BE2C (cell line): ENCODE measurements at places on chromosomes 3 and 15.

DNA sequence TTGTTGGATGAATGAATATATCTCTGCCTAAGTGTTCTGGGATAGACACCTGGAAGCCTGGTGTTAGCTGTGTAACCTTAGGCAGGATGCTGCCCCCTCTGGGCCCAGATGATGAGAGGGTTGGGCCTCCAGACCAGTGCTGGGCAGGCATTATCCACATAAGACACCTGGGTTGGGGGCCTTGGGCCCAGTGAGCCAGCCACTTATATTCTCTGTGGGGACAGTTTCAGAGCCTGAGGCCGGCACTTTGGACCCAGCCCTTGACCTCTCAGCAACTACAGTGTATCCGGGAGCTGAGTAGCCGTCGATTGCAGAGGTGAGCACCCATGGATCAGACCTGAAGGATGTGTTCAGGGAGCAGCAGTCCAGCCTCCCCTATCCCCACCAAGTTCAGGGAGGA is 2.2 kb downstream of the HEMK1 start:
- no peak for DNase-seq

DNA sequence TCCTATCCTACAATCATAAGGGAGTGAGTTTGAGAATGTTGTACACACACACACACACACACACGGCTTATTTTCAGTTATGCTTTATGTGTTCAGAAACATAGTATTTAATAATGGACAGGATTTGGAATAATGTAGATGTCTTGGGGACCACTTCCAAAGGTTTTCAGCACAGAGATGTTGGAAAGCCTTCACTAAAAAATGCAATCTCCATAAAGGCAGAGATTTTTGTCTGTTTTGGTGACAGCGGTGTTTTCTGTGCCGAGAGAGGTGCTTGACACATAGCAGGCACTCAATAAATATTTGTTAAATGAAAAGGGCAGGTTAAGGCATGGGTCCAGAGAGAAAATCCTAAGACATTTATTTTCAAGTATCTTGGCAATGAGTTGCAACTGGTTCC is 428.2 kb upstream of the RGMA start:
- no peak for DNase-seq

- DNase-seq: no peak
These were observed 77.4 kb downstream of the SMAD6 start for GRCh38 chr15:66779331-66780009.

GRCh38 chr3:179108086-179108485 is 36.5 kb upstream of the ZMAT3 start:
- no peak for DNase-seq

GRCh38 chr15:33107950-33108349 is 86.6 kb downstream of the FMN1 start:
- no peak for DNase-seq

DNA sequence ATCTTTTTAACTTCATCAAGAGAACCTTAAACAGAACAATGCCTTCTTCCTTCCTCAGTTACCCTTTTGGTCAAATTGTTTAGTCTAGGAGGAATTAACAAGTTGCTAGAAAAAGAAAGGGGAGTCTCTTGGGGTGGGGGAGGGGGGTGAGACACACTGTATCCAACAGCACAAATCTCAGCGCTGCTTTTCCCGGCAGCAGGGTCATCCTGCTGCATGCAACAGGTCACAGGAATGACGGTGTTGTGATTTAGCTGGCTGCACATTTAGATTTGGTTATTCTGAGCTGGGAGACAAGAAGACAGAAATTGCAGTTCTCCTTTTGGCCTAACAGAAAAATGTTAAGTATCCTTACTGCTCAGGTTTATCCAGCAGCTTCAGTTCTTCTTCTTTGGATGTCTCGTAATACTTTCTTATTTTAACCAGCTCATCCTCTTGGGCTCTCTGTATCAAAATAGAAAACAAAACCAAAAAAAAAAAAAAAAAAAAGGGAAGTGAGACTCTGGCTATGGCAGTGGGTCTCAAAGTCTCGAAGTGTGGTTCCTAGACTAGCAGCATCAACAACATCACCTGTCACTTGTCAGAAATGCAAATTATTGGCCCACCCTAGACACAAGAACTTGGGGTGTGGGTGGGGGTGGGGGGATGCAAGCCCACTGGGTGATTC is 190.5 kb downstream of the GREM1 start:
- no peak for DNase-seq

DNA sequence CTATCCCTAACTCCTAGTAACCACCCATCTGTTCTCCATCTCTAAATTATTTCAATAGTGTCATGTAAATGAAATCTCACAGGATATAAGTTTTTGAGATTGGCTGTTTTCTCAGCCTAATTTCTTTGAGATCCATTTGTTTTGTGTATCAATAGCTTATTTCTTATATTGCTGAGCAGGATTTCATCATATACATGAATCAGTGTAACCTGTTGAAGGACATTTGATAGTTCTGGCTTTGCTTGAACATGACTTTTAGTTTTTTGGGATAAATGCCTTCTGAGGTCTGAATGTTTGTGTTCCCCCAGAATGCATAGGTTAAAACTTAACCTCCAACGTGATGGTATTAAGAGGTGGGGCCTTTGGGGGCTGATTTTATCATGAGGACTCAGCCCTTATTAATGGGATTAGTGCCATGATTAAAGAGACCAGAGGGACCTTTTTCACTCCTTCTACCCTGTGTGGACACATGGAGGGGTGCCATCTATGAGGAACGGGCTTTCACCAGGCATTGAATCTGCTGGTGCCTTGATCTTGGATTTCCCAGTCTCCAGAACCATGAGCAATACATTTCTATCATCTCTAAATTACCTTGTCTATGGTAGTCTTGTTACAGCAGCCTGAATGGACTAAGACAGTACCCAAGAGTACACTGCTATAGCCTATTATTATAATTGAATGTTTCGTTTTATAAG is 118.3 kb downstream of the FNDC3B start:
- no peak for DNase-seq

GRCh38 chr3:17442332-17443049 is 299.9 kb downstream of the TBC1D5 start:
- no peak for DNase-seq

DNA sequence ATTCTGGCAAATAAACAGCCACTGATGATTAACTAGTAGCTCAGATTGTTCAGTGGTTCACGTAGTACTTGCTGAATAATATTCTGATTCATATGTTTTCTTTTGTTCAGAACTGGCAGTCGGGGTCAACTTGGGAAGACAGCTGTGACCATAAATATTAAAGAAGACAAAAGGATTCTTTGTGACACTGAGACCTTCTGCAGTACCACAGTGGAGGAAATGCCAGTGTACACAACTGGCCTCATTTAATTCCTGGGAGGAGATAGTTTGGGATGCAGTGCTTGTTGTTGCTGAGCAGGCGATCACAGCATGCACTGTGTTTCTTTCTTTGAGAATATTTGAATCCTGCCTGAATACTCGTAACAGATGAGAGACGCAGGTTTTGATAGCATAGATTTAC is 26.7 kb upstream of the MCF2L2 start:
- DNase-seq: no peak

- no peak for DNase-seq
These were observed 82.7 kb upstream of the FNDC3B start for GRCh38 chr3:171956705-171957104.

GRCh38 chr3:116946376-116946775 is 236.8 kb downstream of the TUSC7 start:
- DNase-seq: no peak

- DNase-seq: no peak
These were observed 809.7 kb downstream of the NR2F2 start for GRCh38 chr15:97140216-97140615.
